ENCODE measurements at places on chromosomes 2 and 18.

DNA sequence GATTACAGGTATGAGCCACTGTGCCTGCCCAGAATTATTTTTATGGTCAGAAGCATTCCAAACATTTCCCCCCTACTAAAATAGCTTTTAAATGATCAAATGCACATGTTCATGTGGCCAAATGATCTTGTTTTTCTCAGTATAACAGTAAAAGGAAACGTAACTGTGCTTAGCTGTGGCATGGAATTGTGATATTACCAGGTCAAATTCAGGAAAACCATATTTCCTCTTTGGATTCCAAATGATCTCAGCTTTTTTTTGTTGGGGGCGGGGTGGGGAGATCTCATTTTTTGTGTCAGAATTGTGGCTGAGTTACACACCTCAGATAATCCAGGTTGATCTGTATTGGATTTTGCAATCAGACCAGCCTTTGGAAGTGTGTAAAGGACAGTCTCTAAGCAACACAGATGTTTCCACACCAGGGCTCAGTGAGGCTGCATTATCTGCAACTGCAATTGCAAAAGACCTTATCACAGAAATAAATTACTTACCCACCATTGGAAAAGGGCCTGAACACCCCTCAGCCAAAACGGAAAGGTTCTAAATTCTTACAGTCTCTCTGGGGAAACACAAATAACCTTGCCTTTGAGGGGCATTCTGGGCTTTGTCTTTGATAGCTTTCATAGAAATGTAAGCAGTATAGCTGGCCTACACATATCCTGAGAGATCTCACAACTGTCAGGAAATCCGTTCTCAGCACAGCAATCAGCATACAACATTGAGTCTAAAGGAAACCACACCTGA is 8.4 kb downstream of the CASP10 start:
- DNase-seq = no peak

DNA sequence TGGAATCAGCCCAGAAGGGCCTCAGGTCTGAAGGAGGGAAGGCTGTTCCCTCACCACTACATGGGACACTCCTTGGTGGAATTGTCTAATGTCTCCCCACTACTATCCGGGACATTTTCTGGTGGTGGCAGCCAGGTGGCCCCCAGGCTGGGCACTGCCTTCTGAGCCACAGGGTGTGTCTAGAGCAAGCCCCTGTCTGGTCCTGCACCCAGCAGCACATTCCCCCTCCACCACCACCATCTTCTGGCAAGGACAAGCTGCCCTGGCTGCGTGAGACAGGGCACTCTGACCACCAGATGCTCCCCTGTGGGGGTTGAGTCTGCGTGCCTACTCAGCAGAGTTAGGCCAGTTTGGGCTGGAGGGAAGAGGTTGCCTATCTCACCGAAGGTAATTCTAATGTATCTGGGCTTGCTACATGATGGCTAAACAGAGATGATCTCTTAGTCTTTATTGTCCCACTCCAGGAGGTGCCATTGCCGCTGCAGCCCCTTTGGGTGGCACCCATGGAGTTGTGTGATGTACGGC is 106.3 kb downstream of the PLB1 start:
- DNase-seq = no peak

- no peak for DNase-seq
These were observed 16.9 kb downstream of the CXCR4 start for GRCh38 chr2:136101042-136101441.

- no peak for DNase-seq
These were observed 96.7 kb downstream of the CRACDL start for GRCh38 chr2:98839292-98839691.

DNA sequence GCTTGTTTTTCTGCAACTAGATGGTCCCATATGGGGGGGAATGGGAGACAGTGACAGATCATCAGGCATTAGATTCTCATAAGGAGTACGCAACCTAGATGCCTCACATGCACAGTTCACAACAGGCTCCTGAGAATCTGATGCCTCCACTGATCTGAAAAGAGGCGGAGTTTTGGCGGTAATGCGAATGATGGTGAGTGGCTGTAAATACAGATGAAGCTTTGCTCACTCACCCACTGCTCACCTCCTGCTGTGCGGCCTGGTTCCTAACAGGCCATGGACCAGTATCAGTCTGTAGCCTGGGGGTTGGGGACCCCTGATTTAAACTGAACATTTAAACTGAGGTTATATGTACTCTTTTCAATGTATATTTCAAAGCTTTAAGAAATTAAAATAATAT is 40.7 kb downstream of the SOS1 start:
- DNase-seq = no peak

- DNase-seq = no peak
These were observed 2.5 kb downstream of the DYNC2LI1 start for GRCh38 chr2:43776324-43776723.

GRCh38 chr2:199317646-199318045 is 140.1 kb downstream of the SATB2 start:
- no peak for DNase-seq

GRCh38 chr2:151575338-151575737 is 158.9 kb downstream of the NEB start:
- no peak for DNase-seq

DNA sequence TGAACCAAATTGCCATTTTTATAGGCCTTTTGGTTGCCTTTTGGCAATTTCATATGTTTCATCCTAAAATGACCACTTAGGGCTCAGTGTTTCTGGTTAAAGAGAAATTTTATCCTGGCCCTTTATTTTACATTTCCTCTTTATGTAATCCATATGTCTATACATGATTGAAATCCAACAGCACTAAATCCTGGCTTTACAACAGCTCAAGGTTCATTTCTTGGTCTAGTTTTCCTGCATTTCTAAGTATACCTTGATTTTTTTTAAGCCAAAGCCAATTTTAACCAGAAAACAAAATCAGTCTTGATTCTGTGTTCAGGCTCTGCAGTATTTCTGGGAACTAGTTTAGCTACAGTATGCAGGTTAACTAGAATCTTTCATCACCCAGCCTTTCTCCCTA is 11.7 kb downstream of the FZD5 start:
- DNase-seq = no peak

DNA sequence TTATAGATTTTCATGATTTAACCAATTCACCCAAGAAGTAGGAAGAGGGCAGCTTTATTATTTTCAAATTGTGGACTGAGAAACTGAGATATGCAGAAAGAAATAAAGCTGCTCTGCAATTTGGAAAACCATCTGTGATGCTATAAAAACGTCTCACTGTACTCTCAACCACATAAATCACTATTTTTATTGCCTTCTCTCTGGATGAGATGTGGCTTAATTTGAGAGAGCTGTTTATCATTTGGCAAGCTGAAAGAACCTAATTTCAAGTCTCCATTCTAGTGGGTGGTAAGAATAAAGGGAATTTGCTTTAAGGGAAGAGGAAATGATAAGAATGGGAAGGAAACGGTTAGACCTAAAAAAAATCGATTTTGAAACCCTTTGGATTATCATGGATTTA is 49.9 kb upstream of the CYP1B1 start:
- no peak for DNase-seq

DNA sequence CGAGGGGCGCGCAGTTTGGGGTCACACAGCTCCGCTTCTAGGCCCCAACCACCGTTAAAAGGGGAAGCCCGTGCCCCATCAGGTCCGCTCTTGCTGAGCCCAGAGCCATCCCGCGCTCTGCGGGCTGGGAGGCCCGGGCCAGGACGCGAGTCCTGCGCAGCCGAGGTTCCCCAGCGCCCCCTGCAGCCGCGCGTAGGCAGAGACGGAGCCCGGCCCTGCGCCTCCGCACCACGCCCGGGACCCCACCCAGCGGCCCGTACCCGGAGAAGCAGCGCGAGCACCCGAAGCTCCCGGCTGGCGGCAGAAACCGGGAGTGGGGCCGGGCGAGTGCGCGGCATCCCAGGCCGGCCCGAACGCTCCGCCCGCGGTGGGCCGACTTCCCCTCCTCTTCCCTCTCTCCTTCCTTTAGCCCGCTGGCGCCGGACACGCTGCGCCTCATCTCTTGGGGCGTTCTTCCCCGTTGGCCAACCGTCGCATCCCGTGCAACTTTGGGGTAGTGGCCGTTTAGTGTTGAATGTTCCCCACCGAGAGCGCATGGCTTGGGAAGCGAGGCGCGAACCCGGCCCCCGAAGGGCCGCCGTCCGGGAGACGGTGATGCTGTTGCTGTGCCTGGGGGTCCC is at the start of gene ITGA4:
Gene ITGA4 (plus strand): TSS at position 266 of the 620 bp plus-strand sequence. CDS start 269 bp downstream, at position 535.
- DNase-seq = peak; percentile 40

GRCh38 chr18:23970161-23971096 is 44.1 kb upstream of the TTC39C start:
- DNase-seq = no peak

- DNase-seq = no peak
These were observed 61.5 kb downstream of the NFATC1 start for GRCh38 chr18:79457239-79457638.

GRCh38 chr2:190835303-190835930 is 45.2 kb upstream of the GLS start:
- no peak for DNase-seq

Measured in NCI-H526 (cell line).